Calu3 (cell line): ENCODE measurements at places on chromosomes 7 and 10.
A peak's percentile ranks its signal among the peaks of the same experiment; 100 is the strongest.

GRCh38 chr10:100182908-100183307, 2.9 kb downstream of the ERLIN1 start:
- no peak for DNase-seq

DNA sequence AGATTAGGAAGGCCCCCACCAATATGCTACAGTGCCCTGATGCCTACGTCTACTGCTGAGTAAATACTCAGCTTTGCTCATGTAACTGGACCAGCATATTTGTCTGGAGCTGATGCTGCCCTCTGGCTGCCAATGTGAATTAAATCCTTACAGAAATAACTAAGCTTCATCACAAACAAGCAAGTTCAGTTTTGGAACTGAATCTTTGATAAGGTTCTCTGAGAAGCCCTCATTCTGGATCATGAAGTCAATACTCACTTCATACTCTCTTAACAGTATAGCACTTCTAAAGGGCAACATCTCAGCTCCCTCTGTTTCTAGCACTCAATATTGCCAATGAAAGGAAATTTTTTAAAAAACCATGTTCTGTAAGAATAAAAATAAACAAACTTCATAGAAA, 246.7 kb downstream of the ETV1 start:
- peak; percentile 41 for DNase-seq

GRCh38 chr7:102460467-102460866, 4.2 kb downstream of the ALKBH4 start:
- DNase-seq, result no peak

DNA sequence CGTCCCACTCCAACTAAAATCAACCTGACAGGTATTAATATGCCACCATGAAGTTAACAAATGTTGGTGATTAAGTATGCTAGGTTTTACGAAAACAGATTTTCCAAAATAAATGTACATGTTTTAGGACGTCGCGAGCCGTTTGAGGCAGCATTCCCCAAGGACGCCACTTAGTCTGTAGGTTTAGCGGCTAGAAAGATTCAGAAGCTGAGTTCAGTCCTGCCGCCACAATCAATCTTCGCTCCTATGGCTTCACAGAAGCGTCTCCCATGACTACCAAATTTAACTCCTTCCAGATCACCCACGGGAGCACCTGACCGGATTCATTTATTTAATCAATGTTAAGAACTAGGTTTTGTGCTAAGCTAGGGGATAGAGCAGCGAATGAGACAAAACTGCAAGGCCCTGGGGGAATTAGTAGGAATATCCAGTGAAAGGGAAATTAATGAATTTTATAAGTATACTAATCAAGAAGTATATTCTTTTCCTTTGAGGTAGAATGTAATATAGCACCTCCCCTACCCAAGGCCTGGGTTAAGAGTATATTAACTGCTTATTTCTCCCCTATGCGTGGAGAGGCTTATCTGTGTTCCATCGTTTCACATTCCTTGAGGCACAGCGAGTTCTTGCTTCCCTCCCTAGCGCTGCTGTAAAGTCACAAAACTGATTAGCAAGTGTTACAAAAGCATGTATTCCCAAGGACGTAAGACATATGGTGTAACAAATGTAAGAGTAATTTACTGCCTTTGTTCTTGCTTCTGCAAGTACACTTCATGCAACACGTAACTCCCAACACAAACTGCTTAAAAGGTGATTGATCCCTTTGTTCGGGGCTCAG, 994 bp upstream of the CYP51A1 start:
- DNase-seq, result no peak

DNA sequence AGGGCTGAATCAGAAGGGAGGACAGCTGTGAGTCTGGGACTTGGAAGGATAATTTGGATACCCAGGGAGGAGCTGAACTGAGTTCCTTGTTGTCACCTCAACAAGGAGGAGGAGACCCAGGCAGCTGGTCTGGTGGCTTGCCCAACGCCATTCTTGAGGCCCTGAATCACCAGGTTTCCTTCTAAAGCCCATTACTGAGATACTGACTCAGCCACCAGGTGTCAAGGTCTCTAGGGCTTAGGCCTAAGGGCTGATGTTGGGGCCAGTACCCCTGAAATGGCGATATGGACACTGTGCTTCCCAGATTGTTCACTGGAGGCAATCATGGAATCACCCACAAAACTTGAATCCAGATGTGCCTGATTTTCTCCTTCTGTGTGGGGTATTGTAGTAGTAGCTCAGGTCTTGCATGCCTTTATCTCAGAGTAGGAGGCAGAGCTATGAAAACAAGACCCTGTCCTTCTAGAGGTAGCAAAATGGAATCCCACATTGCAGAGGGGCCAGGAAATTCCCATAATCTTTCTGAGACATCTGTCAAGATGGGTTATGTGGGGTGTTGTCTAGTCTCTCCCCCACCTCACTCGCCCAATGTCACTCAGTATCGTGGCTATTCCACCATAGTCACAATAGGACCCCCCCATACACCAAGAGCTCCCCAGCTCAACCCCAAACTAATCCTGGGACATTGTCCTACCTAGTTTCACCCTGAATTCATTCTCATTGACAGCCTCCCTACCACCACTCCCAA, 1.8 kb upstream of the ATG9B start:
- DNase-seq, result peak; percentile 28

- no peak for DNase-seq
Observed at GRCh38 chr7:27793780-27794179, 53.8 kb downstream of the TAX1BP1 start.

DNA sequence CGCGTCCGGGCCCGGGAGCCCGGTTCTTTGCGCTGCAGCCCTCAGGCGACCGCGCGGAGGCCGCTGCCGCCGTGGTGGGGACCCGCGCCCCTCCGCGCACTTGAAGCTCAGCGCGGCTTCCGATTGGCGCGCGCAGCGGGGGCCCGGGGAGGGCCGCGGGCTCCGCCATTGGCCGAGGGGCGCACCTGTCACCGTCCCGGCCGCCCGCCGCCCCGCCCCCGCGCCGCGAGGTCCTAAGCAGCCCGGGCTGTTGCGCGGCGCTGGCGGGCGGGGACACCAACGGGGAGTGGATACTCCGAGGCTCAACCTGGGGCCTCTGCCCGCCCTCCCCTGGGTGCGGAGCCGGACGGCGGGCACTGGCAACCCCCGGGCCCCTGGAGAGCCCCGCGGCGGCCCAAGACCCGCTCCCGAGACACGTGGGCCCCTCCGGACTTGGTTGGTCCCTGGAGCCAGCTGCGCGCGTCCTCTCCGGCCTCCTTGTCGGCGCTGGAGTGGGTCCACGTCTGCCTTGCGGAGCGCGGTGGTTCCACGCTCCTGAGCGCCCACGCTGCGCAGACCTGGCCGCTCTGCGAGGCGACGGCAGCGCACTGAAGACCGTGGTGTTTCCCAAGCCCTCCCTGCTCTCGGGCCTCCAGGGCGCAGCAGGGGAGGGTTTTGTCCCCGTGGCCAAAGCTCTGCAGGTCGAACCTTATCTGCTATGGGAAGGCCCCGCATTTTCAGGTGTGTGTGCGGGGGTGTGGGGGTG, at the start of gene MNX1:
MNX1 (minus strand) TSS at position 76 of the 745 bp plus-strand sequence. CDS start 313 bp downstream, outside the sequence.
- peak; percentile 96 for DNase-seq

GRCh38 chr7:38658921-38659320, 27.7 kb upstream of the AMPH start:
- DNase-seq, result no peak

- DNase-seq, result peak; percentile 36
Observed at GRCh38 chr10:27285093-27285492, 44.5 kb upstream of the ACBD5 start.

DNA sequence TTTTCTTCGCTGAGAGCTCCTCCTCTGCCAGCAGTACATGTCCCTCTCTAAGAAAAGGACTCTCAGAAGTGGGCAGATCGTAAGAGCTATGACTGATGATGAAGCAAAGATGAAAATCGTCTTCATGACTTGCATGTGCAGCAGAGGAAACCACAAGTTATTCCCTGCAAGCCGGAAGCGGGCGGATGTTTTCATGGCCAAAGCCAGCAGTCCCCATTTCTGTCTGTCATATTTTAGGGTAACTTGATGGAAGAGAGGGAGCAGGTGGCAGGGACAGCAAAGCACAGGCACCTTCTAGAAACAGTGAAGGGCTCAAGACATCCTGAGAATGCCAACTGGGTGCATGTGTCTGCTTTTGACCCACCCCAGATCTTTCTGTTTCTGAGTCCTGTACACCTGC, 19.9 kb downstream of the KLF6 start:
- DNase-seq, result no peak

DNA sequence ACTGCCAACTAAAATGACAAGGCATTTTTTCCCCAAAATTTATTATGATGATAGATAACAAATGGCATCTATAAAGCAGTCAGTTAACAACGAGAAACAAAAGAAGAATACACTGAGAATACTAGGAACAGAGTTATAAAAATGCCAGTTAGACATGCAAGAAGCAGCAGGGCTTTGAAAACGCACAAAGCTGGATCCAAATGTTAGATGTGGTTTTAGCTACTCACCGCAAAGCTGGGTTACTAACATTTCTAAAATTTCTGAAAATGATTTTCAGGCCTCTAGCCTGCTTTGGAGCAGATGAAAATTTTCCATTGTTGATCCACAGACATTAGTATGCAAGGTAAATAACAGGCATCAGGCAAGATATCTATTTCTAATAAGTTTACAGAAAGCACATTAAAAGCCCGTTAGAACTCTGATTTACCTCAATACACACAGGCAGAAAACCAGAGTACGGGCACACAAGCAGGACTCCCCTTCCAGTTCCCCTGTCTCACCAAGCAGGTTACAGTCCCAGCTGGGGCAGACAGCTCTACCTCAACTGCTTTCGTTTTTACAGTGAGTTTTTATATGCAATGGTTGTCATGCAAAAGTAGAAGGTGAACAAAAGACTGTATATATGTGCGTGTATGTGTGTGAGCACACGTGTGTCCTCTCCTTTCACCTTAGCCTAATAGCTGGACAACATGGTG, 37.9 kb downstream of the GLI3 start:
- DNase-seq, result no peak

GRCh38 chr7:30148951-30149459, 14.2 kb downstream of the MTURN start:
- DNase-seq, result peak; percentile 43

- DNase-seq, result peak; percentile 56
Observed at GRCh38 chr7:29255906-29256692, 61.5 kb downstream of the CHN2 start.

DNA sequence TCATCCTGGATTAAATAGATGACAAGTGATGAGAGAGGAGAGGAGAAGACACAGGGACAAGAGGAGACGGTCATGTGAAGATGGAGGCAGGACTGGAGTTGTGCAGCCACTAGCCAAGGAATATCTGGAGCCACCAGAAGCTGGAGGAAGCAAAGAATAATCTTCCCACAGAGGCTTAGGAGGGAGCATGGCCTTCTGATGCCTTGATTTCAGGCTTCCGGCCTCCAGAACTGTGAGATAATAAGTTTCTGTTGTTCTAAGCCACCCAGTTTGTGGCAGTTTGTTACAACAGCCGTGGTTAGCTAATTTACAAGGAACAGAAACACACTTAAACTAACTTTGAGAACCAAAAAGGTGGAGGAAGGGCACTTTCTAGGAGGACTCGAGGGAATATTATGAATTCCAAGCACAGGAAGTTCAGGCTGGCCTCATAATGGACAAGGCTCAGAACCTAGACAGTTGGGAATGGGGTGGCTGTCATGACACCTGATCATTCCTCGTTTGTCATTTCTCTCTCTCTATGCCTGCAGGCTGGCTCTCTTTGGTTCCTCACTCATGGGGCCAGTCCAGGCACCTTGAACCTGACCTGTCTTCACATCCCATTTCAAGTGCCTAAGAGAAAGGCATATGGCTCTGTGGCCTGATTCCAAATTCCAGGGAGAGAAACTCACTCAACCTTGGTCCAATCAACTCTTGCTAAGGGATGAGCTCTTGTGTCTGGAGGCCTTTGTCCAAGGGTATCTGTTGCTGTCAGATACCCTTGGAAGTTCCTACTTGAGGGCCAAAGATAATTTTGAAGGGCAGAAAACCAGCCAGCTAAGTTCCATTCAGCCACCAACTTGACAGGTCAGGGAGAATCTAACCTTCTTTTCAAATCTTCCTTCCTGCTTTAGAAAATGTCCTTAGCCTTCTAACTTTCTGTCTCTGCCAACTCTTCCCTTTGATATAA, 33.5 kb upstream of the PDZD8 start:
- no peak for DNase-seq

- DNase-seq, result no peak
Observed at GRCh38 chr7:35353481-35353880, 99.6 kb upstream of the TBX20 start.

- no peak for DNase-seq
Observed at GRCh38 chr10:113331961-113332360, 220.9 kb upstream of the HABP2 start.

DNA sequence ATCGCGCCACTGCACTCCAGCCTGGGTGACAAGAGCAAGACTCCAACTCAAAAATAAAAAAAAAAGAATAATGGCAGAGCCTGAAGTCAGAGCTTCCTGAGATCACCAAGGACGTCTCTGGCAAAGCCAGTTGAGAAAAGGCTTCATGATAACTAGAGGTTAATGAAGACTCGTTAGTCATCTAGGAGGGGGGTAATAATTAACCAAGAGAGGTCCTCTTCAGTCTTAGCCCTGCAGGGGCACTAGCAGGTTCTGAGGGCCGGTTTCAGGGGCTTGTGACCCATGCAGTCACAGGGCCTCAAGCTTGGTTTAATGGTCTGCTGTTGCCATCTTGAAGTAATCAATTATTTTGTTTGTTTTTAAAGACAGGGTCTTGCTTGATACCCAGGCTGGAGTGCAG, 28.6 kb upstream of the PROSER2 start:
- DNase-seq, result no peak

DNA sequence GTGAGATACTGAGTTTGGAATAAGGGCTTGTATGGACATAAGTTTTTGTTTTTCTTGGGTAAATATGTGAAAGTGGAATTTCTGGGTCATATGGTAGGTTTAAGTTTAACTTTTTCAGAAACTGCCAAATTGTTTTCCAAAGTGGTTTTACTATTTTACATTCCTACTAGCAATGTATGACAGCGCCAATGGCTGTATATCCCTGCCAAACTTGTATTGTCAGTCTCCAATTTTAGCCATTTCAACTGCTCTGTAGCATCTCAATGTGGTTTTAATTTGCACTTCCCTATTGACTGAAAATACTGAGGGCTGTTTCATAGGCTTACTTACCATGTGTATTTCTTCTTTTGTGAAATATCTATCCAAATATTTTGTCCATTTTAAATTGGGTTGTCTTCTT, 90.5 kb upstream of the ZNF32 start:
- DNase-seq, result no peak

- peak; percentile 27 for DNase-seq
Observed at GRCh38 chr10:12042409-12042796, 206 bp downstream of the UPF2 start.

DNA sequence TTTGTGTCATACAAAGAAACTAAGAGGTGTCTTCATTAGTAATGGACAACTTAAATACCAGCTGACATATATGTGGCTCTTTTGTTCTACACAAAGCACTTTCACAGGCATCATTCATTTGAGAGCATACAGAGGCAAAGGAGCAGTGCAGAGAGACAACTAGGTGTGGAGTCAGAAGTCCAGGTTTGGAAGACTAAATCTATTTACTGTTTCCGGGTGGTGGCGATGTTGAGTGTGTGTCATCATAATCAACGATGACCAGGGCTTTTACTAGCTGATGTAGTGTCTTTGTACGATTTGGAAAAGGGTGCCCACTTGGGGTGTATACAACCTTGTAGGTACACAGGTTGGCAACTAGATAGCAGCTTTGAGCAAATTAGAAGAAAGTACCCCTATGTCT, 195.5 kb upstream of the CCDC6 start:
- DNase-seq, result no peak

GRCh38 chr10:124204726-124205125, 111.3 kb upstream of the CHST15 start:
- no peak for DNase-seq

- DNase-seq, result no peak
Observed at GRCh38 chr10:91088300-91089140, 131.9 kb upstream of the PCGF5 start.
